ENCODE measurements at places on chromosomes 4 and X. TPM values are rescaled to one million over a fixed set of nuclear protein-coding genes. Genes with fewer than 3 reads are reported as not detected.

CT47A7 gene
- not detected for total RNA-seq

CT47C1 gene
- not detected for total RNA-seq

TEX11 gene
- not detected for total RNA-seq

DNASE1L1 gene
- 42.5 TPM for total RNA-seq

IQCM gene
- not detected for total RNA-seq

PDCL2 gene
- not detected for total RNA-seq

BMP15 gene
- total RNA-seq = not detected

FGB gene
- total RNA-seq = not detected

ODAPH gene
- not detected for total RNA-seq

SOX3 gene
- total RNA-seq = not detected

All from IMR-90 (cell line).